ENCODE measurements at places on chromosomes 5 and 9. TPM values are rescaled to one million over a fixed set of nuclear protein-coding genes. Genes with fewer than 3 reads are reported as not detected.

OCLN gene
- total RNA-seq, result 4.0 TPM

SPINK4 gene
- total RNA-seq, result not detected

ACTBL2 gene
- total RNA-seq, result not detected

TRIP13 gene
- total RNA-seq, result 1.6 TPM

- DNase-seq, result no peak
Measured at GRCh38 chr5:81336556-81336955, 35.2 kb downstream of the ZCCHC9 start.

DNA sequence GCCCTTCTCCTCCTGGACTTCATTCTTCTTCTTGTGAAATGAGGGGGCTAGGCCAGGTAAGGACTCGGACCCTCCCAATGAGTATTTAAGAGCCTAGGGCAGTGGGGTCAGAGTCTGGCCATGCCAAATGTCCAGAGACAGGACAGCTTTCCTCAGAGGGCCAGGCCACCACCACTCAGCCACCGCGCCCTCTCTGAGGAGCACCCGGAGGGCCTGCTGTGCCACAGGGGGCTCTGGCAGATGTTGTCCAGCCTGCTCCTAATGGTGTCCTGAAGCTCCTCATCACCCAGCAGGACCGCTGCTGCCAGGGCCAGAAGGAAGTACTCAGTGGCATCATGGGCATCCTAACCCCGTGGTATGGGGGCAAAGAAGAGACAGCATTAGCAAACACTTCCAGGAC lies 58.3 kb downstream of the SH3TC2 start:
- no peak for DNase-seq

GRCh38 chr5:150434464-150434863 lies 15.1 kb downstream of the RPS14 start:
- no peak for DNase-seq

- DNase-seq, result no peak
Measured at GRCh38 chr5:178777520-178777919, 47.1 kb upstream of the ZNF354A start.

DNA sequence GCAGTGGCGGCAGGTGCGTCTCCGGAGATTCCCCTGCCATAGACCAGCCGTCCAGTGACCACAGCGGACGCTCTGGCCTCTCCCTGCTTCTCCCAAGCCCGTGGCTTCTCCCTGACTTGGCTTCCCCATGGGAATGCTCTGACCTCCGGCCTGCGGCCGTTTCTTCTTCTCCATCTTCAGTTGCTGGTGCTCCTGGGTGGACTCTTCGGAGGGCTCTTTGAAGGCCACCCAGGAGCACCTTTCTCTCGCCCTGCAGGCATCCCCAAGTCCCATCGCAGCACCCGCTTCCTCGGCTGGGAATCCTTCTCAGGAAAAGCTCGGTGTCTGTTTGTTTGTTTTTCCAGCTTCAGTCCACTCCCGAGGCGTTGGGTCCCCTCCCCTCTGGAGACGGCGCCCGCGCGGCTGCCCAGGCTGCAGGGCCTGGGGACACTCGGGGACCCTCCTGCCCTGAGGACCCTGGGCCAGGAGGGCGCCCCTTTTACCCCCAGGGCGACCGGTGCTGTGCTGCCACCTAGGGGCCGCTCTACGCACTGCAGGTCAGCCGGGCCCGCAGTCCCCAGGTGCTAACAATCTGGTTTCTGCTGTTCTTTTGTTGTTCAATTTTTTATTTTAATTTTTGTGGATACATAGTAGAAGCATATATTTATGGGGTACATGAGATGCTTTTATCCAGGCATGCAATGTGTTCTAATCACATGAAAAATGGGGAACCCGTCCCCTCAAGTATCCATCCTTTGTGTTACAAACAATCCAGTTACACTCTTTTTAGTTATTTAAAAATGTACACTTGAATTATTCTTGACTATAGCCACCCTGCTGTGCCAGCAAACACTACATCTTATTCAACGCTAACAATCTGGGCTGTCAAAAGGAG lies 197.9 kb upstream of the ADAMTS16 start:
- DNase-seq, result no peak

DNA sequence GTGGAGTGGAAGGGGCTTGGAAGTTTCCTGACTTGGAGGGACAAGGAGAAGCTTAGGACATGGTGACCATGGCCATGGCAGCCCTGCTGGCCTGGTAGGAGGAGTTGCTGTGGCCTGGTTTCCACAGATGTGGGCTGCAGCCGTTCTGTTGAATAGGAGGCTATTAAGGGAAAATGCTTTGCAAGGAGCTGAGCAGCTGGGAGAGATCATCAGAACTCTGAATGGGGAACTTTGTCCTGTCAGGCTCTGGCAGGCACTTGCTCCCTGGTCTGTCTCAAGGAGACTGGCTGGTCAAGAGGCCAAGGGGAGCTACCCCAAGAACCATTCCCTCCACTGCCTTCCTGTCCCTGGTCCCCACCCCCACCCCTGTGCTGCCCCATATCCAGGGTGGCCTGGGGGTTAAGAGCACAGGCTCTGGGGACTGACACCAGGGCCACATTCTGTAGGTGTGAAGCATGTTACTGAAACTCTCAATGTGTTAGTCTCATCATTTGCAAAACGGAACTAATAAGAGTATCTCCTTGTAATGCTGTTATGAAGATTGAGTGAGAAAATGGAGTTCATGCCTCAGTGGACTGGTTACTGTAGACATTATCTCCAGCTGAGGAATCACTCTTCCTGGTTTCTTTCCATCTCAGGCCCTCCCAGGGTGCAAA lies 84.0 kb upstream of the ARAP3 start:
- no peak for DNase-seq

DNA sequence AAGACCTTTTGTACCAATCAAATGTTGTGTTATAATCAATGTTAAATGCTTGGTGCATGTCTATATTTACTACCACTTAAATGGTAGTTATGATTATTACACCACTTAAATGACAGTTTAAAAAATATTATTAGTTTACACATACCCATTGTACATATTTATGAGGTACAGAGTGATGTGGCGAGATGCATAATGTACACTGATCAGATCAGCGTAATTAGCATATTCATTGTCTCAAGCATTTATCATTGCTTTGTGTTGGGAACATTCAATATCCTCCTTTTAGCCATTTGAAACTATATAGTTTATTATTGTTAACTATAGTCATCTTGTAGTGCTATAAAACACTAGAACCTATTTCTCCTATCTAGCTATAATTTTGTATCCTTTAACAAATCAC lies 434.4 kb upstream of the ACTBL2 start:
- no peak for DNase-seq

DNA sequence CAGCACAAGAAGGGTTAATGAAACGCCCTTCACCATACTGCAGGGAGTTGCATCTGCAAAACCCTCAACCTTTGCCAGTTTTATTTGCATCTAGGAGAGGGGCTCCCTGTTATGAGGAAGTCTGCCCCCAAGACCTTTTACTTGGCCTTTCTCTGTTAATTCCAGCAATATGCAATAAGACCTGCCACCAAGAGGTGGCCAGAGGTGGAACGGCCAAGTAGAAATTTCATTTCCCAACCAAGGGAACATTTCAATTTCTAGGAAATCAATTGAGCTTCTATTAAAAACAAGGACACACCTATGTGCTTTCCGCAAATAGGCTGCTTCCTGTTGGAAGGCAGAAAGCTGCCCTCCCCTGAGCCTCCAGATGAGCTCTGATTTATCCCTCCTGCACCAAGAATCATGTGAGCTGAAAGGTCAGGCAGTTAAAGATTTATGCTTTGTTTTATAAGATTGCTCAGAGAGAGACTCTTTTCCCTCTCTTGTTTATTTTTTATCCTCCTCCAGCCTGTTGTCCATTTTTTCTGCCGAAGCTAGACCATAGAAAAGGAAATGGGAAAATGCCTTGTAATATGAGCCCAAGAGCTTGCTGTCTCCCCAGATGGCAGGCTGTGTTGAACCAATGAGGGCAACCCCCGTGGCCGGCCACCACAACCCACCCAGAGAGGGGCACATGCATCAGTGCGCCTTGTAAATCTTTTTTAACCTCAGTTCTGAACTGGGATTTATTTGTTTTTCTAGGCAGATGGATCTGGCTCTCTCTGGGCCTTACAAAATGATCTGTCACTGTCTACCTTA lies 572.8 kb downstream of the TLE1 start:
- no peak for DNase-seq

DNA sequence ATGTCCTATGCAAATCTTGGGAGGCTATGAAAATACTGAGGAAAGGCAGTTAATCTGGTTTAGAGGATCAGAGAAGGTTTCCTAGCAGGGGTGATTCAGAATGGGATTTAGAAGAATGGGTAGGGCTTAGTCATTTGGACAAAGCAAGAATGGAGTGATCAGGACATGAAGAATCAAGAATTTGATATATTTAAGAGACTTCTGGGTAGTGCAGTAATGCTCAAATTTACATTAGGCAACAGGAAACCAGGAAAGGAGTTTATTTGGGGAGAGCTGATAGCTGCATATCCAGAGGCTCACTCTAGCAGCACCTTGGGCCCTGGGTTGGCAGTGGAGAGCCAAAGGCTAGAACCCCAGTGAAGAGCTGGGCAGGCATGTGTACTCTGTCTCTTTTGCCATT lies 78.9 kb upstream of the PAPPA start:
- DNase-seq, result no peak

GRCh38 chr5:126402621-126403555 lies 20.3 kb upstream of the GRAMD2B start:
- no peak for DNase-seq

GRCh38 chr9:106334081-106334480 lies 528.9 kb upstream of the ZNF462 start:
- no peak for DNase-seq

DNA sequence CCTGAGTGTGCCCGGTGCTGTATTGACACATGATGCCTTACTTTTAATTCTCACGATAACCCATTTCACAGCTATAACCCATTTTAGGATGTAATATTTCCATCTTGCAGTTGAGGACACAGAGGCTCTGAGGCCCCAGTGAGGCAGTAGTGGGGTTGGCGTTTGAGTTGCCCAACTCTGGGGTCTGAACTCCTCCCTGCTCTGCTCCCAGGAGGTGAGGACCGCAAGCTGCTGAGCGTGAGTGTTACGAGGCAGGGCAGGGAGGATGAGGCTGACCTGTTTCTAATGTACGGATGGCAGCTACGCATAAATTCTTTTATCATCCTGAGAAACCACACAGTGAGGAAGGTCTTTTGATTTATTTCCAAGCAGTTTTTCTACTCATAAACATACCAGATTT lies 11.4 kb downstream of the LRRC8A start:
- DNase-seq, result no peak

DNA sequence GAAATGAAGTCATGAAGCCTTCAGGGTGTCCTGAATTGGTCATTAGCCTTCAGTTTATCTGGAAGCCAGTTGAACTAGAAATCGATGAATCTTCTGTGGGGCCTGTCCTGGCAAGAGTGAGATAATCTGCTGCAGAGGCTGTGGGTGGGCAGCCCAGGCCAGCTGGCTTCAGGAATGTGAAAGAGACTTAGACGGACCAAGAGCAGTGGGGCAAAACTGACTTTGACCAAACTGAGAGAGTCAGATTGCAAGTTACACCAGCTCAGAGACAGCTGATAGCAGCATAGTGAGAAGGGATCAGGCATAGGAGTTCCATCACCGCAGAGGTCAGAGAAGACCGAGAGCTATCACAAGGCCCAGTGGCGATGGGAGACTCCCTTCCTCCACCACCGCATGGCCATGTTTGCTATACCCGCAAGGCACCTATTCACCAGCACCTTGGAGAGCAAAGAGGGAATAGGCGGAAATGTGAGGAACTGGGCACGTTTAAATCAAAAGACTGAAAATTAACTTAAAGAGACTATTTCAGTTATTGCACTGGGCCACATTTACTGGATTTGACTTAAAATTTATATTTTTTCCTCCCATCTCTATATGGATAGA lies 50.0 kb upstream of the GLIS3 start:
- no peak for DNase-seq

DNA sequence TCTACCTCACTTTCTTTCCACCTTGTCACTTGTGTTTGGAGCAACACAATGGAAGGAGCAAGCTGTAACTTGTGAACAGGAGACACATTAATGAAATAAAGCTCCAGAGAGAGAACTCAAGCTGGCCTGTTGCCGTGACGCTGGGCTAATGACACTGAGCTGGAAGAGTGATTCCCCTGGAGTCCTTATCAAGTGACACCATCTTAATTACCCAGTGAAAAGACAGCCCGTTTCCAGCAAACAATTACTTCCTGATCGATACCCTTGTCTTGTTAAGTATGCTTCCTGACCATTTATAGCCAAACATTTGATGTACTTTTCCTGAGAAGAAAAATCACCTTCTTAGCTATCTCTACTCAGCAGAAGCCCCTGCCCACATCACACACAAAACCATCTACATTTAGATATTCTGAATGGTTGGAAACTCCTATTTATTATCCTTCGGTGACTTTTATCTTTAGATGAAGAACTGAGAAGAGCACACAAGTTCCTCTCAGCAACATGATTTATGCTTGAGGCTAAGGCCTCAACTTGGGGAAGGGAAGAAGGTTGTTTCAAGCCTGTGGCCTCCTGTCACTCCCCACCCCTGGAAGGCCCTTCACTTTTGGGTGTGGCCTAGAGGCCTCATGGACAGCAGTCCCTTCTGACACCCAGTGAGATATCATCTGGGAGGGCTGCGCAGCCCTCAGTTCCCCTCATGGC lies 34.1 kb downstream of the CRHBP start:
- no peak for DNase-seq

DNA sequence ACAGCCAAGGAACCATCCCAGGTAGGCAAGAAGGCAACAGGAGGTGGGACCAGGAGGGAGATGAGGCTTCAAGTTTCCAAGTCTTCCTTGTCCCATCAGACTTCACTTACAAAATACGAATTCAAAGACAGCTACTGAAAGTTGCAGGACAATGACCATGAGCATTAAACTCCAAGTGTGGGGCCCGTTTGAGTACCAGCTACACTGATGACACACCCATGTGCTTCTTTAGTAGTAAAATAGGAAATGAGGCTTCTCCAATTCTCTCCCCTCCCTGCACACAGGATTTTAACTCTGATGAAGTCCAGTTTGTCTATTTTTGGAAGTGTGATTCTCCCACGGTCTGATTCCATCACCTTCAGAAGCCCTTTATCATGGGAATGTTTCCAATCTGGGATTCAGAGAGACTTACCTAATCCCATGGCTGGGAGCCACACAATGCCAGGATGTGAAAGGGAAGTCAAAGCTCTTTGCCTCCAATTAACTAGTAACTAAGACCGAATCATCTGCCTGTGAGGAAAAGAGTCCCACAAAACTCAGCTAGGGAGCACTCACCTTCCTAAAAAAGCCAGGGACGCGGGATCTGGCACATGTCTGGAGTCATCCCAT lies 222.8 kb upstream of the MSX2 start:
- no peak for DNase-seq

GRCh38 chr5:150131978-150132694 lies 23.5 kb downstream of the PDGFRB start:
- no peak for DNase-seq

DNA sequence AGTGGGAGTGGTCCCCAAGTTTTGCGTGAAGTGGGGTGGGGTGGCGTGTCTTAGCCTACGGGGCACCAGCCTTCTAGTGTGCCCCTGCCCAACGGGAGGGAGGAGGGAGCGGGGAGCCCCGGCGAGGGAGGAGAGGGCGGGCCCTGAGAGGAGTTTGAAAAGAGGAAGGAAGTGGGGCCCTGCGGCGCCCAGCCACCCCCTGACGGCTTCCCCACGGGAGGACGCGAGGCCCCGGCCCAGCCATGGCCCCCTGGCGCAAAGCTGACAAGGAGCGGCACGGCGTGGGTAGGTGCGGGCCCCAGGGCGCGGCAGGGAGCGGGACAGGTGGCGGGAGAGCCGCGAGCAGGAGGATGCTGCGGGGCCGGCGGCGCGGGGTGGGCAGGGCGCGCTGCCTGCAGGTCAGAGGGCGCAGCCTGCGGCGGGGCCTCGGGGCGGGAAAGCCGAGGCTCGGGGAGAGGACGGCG lies at the start of gene DOCK2:
TSS of gene DOCK2 (plus strand) at position 191 of the 464 bp plus-strand sequence. CDS start at position 243, 52 bp downstream.
- DNase-seq, result no peak

All from thoracic aorta (tissue), 2 donors.